ENCODE measurements at places on chromosomes 5 and 9.

DNA sequence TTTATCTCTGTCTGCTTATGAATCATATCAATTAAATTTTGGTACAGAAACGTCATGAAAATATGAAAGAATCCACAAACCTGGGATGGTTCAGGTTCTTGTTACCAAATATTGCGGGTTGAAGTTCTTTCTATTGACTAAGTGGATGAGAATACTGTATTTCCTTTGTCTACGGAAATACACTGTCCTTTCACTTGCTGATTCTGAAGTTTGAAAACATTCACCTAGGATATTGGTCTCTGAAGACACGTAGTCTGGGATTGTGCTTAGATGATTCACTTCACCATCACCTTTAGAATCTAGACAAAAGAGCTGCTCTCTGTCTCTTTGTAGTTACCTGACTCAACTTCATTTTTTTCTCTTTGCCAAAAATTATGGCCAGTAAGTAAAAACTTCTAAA is 222.4 kb downstream of the FBN2 start:
- no peak for DNase-seq

DNA sequence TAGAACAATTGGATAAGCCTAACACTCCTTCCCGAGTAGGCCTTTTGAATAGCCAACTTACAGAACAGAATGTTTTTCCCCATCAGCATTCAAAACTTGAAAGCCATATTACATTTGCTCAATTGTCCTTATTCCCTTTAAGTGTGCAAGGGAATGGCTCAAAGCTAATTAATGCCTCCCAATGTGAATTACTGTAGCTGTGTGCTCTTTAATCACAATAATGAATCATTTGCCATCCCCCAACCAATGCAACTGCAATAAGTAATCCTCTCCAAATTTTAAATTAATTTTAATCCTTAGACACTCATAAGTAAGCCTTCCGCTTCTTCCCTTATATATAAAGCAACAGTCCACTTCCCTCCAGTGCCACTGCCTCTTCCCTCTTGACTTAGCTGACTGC is 115.9 kb downstream of the DROSHA start:
- no peak for DNase-seq

DNA sequence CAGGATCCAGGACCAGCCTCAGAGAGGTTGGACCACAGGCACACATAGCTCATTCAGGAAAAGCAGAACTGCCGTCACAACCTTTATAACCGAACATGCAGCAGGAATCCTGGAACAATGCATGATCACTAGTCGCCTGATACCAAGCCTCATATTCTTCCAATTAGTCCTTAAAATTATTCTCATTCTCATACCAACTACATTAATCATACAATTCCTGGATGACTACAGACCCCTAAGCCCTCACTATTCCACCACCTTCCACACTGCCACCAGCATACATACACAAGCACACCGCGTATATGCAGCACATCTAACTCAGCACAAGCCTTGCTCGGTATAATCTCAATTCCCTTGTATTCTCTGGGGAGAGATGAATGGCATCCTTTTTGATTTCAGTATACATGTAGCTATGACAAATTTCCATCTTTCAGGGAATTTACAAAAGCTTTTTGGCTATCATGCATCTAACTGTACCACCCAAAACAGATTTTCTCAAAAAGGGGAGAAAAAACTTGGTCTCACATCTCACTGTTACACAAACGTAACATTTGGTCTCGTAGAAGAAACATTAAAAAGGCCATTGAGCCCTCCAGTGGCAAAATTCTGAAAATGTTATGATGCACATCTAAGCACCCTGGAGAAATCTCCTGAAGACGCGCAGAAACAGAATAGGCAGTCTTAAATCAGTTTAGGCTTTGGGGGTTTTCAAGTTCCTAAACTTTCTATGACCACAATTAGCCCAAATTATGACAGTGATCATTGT is 46.2 kb downstream of the MCTP1 start:
- DNase-seq: no peak

GRCh38 chr5:177599731-177600507 is at the start of gene B4GALT7:
Gene B4GALT7, plus strand, starts transcription at chr5:177600132. Its CDS starts 79 bp downstream, at chr5:177600211.
- DNase-seq: peak; percentile 68

GRCh38 chr9:122158202-122158601 is 1.4 kb downstream of the NDUFA8 start:
- DNase-seq: no peak

GRCh38 chr9:125513668-125514413 is 193.2 kb downstream of the MAPKAP1 start:
- no peak for DNase-seq

DNA sequence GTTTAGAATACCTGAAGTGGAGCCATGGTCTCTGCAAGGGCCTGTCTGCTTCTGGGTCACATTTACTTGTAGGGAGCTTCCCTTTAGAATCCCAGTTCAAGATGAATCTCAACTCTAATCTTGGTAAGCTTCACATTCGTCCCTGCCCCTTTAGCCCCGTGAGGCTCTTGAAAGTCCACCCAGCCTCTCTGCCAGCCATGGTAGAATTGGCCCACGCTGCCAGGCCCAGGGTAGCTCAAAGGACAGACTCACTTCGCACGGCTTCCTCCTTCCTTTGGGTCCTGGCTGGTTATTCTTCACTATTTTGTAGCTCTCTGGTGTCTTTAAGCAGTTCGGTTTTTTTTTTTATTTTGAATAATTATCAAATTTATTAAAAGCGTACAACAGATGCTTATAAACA is 28.6 kb upstream of the NKX2-5 start:
- no peak for DNase-seq

GRCh38 chr5:102750151-102750834 is 4.8 kb upstream of the PAM start:
- DNase-seq: no peak

DNA sequence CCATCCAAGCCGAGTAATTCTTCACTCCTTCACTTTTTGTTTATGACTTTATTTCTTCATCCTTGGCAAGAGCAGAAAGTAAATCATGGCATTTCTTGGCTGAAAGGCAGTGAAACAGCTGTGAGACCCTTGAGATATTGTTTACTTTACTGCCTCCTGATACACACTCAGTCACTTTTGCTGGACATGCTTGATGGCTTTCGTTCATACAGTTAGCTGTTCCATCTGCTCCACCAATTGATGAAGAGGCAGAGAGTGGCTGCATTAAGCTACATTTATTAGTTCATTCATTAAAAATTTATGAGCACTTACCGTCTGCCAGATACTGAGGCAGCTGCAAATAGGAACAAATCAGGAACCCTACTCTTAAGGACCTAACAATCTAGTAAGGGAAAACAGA is 184.4 kb upstream of the OR13F1 start:
- DNase-seq: no peak

- no peak for DNase-seq
These were observed 125.1 kb downstream of the PDE4D start for GRCh38 chr5:59768152-59769040.

GRCh38 chr9:115637661-115638060 is 515.9 kb upstream of the PAPPA start:
- DNase-seq: no peak

DNA sequence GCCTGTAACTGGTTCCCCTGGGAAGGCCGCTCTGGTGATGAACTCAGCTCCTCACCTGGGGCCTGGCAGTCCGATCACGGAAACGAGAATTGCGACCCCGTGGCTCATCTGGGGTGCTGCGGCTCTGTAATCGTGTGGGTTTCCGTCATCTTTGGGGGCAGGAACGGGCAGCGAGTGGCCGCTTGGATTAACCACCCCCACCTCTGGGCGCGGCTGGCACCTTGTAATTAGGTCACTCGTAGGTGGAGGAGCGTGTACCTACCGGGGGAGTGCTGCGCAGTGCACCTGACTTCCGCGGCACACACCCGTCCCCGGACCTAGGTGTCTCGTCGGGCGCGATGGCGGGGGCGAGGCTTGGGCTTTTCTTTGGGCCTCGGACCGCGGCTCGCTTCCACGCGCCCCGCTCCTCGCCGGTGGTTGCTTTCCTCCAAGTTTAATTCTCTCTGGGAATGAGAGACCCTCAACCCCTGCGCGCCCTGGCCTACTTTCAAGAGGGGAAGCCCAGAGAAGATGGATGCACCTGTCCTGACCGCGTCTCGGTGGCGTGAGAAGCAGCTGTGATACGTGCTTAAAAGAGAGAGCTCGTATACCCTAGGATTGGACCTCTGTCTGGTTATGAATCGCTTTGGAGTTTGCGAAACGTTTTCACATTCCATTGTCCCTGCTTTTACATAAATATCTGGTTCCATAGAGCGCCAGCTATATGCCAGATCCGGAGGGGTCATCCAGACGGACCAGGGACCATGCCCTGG is 744 bp upstream of the PPP2CA start:
- peak; percentile 50 for DNase-seq

GRCh38 chr5:33472805-33473409 is 32.1 kb downstream of the TARS1 start:
- DNase-seq: no peak

DNA sequence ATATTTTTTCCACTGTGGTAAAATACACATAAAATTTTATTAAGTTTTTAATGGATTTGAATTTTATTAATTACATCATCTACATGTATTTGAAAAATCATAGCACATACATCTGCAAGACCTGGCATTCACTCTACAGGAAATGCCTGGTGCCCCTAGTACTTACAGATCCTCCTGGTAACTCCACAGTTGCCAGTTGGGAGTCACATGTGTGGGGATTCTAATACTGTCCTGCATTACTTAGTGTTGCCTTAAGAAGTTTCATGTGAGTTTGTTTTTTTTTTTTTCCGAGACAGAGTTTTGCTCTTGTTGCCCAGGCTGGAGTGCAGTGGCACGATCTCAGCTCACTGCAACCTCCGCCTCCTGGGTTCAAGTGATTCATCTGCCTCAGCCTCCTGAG is 18.1 kb downstream of the KDM3B start:
- no peak for DNase-seq

DNA sequence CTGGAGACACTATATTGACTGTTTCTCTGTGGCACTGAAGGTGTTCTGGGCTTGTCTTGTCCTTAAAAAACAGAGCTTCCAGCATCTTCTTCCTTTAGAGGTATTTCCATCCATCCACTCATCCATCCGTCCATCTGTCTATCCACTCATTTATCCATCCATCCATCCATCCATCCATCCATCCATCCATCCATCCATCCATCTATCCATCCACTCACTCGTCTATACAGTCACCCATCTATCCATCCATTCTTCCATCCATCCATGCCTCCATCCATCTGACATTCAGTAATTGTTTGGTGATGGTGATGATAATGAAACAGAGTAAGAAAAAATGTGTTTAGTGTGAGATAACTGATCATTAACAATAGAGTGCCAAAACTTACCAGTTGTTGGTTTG is 334.8 kb downstream of the NSG2 start:
- no peak for DNase-seq

- no peak for DNase-seq
These were observed 215.1 kb downstream of the SH3GL2 start for GRCh38 chr9:17793713-17794622.

- no peak for DNase-seq
These were observed 465.4 kb downstream of the DMRT2 start for GRCh38 chr9:1515557-1515956.

GRCh38 chr5:177116631-177117373 is 16.8 kb upstream of the NSD1 start:
- peak; percentile 34 for DNase-seq

DNA sequence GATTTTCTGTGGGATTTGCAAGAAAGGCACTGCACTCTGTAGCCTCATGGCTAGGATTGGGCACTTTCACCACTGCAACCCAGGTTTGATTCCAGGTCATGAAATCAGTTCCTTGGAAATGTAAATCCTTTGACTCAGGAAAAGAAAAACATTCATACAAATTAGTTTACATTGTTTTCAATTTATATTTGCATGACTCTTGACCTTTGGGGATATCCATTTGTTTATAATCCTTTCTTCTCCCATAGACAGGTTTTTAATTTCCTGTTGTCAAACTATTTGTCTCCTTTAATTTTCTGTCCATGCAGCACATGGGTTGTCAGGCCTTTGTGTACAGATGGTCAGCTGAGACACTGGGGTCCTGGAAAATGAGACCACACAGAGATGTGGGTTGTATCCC is 801.5 kb downstream of the NR2F1-AS1 start:
- DNase-seq: no peak

DNA sequence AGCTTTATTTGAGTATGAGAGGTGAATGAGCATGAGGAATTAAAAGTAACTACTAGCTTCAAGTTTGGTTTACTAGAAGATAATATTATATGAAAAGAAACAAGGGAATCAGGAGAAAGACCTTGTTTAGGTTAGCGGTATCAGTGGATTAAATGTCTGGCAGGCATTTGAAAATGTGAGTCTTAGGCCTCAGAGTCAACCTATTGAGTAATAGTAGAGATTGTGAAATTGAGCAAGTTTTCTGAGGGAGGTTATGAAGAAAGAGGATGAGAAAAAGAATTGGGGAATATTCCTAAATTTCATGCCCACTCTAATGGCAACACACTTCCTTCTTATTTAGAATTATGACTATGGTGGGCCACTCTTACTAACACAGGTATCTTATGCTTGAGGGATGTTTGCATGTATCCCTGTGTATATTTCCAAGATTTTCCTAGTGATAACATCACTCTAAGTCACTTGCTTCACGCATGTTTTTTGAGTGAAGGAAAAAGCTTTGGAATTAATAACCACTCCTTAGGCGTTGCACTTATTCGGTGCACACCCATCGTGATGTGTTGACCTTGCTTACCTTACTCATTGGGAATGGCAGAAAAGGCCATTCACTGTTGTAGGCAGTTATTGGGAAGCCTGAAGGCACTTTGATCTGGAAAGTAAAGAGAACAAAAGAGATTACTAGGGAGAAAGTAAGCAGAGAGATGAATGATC is 8.2 kb upstream of the ELL2 start:
- no peak for DNase-seq

DNA sequence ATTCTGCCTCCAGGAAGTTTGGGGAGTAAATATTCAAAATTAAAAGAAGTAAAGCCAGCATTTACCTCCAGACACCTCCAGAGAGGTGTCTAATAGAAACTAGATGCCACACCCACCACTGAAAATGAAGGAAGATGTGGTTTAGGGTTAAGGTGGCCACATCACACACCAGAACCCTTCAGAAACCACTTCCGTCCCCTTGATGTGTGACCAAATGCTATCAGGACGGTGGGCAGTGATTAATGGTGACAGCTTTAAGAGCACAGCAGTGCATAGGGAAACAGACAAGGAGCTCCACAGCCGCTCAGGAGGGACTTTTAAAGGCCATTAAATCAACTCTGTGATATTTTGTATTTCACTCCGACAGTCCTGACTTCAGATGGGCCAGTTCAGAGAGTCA is 295.2 kb downstream of the BRINP1 start:
- DNase-seq: no peak
